ENCODE measurements at places on chromosomes 6 and 20. TPM values are rescaled to one million over a fixed set of nuclear protein-coding genes. Genes with fewer than 3 reads are reported as not detected.

The NMBR gene
- not detected for total RNA-seq

The SEC63 gene
- total RNA-seq = 65.0 TPM

The TGM3 gene
- total RNA-seq = not detected

The SLC16A10 gene
- total RNA-seq = 3.4 TPM

The OTOR gene
- total RNA-seq = not detected

The SLC17A3 gene
- total RNA-seq = not detected

The LRRC73 gene
- total RNA-seq = 0.14 TPM

The NRN1 gene
- total RNA-seq = 16.4 TPM

The SYS1 gene
- total RNA-seq = 25.4 TPM

The NECAB3 gene
- total RNA-seq = 51.5 TPM

The HCRTR2 gene
- total RNA-seq = not detected

The TPX2 gene
- 107 TPM for total RNA-seq

The LY86 gene
- total RNA-seq = 22.1 TPM

The NUDT3 gene
- 18.3 TPM for total RNA-seq

The SLC26A8 gene
- total RNA-seq = not detected

The JPH2 gene
- 0.10 TPM for total RNA-seq

The CENPW gene
- 38.8 TPM for total RNA-seq

Measured in activated naive CD4-positive, alpha-beta T cell treated with anti-CD3 and anti-CD28 coated beads, Interleukin-2, amount 10 ng/mL, durations not matched to agents 5 hours and 36 hours (primary cell).